Fibroblast of skin of scalp (primary cell): ENCODE measurements at places on chromosomes 2 and 18.

- no peak for DNase-seq
Measured at GRCh38 chr2:23435250-23436035, 50.5 kb downstream of the KLHL29 start.

DNA sequence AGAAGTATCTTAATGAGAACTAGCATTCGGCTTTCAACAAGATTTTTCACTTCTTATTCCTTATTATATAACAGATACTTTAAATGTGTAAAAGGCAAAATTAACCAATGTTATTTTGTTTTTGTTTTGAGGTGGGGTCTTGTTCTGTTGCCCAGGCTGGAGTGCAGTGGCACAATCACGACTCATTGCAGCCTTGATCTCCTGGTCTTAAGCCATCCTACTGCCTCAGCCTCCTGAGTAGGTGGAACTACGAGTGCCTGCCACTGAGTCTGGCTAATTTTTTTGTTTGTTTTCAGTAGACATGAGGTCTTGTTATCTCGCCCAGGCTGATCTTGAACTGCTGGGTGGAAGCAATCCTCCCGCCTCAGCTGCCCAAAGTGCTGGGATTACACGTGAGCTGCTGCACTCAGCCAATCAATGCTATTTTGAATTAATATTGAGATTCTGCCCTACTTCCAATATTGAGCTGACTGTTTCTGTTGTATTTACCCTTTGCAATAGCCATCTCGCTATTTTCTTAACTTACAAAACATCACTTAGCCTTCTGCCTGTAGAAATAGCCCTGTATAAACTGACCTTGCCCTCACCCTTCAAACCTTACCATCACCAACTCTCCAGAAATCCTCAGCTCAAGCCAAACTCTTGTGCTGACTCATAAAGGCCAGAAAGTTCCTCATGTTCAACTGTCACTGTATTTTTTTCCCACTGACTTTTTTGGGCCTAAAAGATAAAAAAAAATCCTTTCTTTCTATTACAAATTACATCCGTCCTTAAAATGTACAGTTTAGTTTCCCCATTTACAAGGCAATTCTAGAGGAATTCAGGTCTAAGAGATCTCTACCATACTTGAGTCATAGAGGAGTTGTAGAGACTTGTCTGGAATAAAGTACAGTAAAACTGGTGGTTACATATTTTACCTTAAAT lies 94.3 kb downstream of the OLA1 start:
- DNase-seq: peak; percentile 29

DNA sequence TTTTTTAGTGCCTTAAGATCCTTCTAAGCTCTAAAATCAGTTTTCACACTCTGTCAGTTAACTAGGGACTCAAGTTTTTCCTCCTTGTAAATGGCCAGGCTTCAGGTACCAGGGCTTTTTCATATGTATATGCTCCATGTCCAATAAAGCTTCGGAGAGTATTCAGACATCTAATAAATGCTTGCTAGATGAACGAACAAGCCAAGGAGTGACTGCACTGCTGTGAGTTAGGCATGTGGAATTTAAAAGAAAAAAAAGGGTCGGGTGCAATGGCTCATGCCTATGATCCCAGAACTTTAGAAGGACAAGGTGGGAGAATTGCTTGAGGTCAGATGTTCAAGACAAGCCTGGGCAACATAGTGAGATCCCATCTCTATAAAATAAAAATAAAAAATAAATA lies 81.9 kb downstream of the CDH2 start:
- DNase-seq: peak; percentile 65

DNA sequence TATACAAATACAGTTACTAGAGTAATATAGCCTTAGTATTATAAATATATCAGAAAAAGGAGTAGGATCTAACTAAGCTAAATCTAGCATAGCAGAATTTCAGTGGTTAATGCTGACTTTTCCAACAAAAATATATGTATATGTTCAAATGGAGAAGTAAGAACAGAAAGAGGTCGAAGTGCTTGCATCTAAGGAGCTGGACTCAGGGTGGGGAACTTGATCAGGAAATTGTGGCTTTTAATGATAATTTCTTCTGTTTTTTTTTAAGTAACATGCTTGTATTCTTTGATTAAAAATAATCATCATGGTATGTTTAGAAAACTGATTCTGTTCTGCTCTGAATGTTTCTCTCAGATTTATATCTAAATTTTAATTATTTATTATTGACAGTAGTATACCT lies 327.1 kb downstream of the GALNT13 start:
- DNase-seq: no peak

DNA sequence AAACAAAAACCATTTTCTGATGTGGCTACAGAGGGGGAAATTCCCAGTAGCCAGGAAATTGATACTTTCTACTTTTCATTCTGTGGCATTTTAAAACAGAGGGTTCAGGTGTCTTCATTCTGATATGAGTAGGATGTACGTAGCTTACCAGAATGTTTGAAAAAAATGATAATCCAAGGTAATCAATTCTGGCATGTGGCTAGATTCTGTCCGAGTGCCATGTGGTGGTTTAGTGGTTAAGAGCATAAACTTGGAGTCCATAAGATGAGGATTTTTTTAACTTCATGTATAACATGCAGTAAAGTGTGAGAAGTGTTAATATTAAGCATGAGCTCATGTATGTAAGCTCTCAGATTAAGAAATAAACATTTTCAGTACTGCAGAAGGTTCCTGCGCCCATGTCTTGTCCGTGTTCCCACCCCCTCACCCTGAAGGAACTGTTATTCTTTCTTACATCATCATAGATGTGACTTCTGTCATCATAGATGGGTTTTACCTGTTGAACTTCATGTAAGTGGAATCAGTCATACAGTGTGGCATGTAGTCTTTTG lies 4.5 kb downstream of the B3GNT2 start:
- no peak for DNase-seq

GRCh38 chr2:197274349-197274748 lies 36.2 kb downstream of the ANKRD44 start:
- no peak for DNase-seq

GRCh38 chr2:224930990-224931389 lies 111.3 kb downstream of the DOCK10 start:
- DNase-seq: no peak

- no peak for DNase-seq
Measured at GRCh38 chr18:3877678-3878077, 427.7 kb downstream of the TGIF1 start.

DNA sequence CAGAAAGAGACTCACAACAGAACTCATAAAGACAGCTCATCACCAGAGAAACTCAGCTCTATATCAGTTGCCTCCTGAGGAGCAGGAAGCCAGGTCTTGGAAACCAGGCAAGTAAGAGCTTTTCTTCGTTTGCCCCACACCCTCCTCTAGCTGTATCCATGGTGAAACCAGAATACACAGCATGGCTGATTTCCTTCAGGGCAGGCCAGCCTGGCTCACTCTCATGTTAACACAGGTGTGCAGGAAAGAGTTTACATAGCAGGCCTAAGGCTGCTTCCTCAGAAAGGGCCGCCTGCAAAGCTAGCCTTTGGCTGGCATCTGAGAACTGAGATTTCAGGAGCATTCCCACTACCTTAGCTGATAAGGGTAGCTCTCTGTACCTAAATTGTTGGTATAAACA lies 65.7 kb downstream of the KLHL14 start:
- no peak for DNase-seq
